ENCODE measurements at places on chromosomes 5 and 9.

- no peak for DNase-seq
Observed at GRCh38 chr5:83731638-83732037, 11.0 kb upstream of the HAPLN1 start.

- no peak for DNase-seq
Observed at GRCh38 chr5:33840927-33841547, 50.8 kb downstream of the ADAMTS12 start.

GRCh38 chr5:80963966-80964481 is 3.9 kb downstream of the RASGRF2 start:
- no peak for DNase-seq

DNA sequence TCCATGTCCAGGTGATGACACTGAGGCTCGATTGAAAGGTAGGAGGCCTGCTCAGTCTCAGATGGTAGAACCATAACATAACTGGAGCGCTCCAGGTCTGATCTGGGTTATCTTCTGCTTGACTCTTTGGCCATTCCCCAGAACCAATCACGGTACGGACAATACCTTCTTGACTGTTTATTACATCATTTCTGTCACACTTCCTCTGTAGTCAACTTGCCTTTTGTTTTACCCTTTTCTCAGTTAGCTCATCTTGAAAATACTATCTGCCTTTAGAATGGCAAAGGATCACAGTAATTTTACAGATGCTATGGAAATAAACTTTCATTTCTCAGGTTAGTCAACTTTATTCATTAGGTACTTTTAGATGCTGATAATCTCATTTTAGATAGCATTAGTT is 22.4 kb downstream of the GLRA1 start:
- DNase-seq: no peak

DNA sequence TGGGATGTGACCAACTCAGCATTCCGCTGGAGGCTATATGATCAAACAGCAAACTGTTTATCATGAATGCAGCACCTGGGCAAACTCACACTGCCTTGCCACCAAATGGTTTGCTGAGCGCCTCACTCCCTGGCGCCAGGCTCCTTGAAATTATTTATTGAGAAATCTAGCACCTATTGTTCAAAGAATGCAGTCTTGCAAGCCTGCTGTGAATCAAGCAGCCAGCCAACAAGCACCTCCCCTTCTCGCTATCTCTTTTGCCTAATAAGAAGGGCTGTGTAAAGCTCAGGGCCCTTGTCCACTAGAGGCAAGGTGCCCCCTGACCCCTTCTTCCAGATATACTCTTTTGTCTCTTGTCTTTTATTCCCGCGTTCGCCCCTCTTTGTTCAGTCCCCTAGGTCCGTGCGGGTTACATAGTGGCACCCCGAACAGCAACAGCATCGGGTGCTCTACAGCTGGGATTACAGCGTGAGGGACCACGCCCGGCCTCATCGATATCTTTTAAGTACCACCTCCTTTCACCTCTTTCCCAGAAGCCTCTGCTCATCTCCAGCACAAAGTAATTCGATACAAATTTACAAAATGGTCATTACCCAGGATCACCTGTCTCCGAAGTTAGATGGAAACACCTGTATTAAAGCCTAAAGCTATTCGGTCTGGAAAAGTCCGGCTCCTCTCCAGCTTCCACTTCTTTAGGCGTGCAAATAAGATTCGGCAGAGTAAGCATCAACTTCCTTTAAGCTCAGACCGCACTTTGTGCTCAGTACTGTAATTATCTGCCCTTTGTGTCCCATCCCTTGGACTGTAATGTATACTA is 896 bp downstream of the RIGI start:
- DNase-seq: no peak

- DNase-seq: no peak
Observed at GRCh38 chr9:23258569-23258968, 567.5 kb downstream of the ELAVL2 start.

DNA sequence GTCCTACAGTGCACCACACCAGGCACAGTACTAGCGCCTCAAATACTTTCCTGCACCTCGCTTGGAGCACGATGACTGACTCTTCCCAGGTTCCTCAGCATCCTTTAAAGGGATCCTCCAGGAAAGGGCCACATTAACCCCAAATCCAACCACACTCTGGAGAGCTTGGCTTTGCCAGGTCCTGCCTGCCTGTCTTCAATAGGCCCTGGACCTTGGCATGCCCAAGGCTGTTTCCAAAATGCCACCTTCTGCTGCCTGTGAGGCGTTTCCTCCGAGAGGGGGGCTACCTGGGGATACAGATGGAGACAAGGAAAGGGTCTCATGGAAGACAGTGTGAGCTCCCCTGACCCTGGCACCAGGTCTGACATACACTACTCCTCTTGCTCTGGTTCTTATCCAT is 169.9 kb downstream of the DAB2IP start:
- DNase-seq: no peak

GRCh38 chr5:2738156-2738699 is 13.2 kb downstream of the IRX2 start:
- no peak for DNase-seq

DNA sequence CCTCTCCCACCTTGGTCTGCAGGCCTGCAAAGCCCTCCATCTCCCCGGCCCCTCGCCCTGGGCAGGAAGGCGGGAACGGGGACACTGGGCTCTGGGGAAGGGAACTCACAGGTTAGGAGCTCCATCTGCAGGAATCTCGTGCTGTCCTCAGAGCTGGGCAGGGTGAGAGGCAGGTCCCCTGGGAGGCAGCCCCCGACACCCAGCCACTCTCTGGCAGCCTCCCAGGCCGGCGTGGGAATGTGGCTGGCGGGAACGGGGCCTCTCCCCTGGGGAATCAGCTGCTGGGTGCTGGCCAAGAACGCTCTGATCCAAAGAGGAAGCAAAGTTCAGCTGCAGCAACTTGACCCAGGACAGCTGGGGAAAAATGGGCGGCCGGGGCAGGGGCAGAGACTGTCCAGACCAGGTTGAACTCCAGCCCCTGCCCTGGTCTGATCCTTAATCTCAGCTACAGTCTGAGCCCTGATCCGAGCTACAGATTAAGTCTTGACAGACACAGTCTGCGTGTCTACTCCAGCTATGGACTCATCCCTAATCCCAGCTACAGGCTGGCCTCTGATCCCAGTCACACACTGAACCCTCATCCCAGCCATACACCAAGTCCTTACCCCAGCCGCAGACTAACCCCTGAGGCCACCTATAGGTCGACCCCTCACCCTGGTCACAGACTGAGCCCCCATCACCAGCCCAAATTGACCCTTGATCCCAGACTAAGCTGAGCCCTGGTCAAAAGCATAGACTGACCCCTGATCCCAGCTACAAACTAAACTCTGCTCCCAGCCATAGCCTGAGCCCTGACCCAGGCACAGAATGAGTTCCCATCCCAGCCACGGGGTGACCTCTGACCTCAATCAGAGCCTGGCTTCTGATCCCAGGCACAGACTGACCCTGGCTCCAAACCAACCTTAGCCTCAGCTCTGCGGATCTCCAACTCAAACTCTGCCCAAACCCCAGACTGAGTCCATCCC is 37.3 kb upstream of the EGFL7 start:
- no peak for DNase-seq

GRCh38 chr5:10045376-10045775 is 204.3 kb downstream of the ATPSCKMT start:
- DNase-seq: no peak

DNA sequence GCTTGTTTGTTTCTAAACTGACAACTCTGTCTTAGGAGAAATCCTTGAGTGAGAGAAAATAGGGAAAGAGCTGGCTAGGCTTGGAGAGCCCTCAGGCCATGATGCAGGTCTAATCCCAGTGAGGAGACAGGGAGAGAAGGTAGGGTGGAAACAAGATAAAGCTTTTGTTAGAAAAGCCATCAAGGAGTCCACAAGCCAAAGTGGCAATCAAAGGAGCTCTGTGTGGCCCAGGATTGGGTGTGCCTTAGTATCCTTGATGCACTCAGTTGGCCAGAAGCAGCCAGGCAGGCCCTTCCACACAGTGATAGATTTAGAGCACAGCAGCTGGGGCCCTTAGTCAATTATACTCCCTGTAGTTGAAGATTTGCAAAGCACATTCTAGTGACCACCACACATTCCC is 73.9 kb downstream of the ALDH7A1 start:
- no peak for DNase-seq

DNA sequence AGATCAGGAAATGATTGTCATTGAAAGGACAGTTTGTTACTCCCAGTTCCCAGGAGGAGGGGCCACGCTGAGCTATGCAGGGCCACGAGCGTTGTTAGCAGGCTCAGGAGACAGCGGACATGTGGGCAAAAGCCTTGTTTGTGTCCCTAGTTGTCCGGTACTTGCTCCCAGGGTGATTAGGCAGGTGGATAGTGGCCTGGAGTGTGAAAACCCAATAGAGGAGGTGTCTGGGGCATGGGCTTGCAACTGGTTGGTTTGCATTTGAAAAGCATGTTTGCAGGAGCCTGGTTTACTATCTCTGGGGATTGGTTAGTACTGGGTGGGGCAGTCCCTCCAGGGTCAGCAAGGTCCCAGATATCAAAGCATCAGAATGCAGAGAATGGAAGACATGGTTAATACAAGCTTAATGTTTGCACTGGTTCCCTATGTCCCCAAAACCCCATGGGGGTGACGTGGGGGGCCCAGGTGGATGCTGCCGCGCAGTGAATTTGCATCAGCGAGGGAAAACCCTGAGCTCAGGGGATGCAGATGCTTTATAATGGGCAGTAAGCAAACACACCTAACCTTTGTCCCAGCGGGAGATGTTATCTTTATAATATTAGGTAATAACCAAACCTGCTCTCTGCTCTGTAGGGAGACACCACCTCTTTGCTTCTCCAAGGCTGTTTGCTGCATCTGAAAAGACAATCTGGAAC is 39.7 kb downstream of the ROPN1L start:
- DNase-seq: no peak

DNA sequence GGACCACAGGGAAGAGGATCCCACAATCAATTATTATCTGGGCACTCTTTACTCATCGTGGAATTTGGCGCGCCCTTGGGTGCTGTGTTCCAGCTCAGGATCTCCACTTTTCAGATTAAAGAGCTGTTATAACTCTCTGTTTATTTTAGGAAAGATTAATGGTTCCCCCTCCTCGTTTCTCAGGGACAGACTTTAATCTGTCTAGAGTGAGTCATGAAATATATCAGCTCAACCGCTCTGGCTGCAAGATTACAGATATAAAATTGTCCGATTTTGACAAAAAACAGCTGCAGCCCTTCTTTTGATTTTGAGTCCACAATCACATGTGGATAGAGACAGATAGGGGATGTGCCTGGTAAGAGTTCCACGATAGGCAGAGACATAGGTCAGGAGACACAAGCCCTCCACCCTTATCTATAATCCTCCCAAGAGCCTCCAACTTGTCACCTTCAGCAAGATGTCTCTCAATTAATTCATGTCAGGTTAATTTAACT is 77.6 kb upstream of the ANKRD55 start:
- DNase-seq: no peak

DNA sequence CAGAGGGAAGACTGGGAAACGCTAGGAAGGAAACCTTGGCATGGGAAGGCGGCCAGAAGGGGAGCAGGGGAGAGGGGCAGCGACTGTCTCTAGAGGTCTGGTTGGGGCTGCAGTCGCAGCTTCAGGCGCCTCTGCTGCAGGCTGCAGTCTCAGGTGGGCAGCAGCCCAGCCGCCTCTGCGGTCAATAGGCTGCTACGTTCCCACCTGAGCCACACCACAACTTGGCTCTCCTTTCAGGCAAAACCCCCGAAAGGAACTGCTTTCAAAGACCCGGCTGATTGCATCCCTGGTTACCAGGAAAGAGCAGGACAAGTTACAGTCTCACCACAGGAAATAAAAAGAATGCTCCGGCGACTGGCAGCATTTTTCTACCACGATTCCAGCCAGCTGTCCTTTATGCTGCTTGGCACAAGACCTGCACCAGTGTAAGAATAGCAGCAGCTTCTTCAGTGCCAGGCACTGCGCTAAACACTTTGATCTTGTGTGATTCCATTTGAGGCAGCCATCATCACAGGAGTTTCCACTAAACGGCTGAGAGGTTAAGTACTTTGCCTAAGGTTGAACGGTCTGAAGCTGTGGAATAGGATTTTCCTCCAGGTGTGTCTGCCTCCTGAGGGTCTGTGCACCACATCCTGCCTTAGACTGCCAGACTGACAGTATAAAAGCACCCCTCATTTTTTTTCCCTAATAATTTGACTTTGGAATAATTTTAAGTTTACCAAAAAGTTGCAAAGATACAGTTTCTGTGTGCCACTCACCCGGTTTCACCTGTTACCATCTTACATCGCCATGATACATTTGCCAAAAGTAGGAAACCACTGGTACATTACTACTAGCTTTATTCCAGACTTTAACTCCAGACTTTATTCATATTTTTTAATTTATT is 7.5 kb downstream of the RPS14 start:
- no peak for DNase-seq

GRCh38 chr5:35046774-35047173 is 975 bp downstream of the AGXT2 start:
- DNase-seq: no peak

DNA sequence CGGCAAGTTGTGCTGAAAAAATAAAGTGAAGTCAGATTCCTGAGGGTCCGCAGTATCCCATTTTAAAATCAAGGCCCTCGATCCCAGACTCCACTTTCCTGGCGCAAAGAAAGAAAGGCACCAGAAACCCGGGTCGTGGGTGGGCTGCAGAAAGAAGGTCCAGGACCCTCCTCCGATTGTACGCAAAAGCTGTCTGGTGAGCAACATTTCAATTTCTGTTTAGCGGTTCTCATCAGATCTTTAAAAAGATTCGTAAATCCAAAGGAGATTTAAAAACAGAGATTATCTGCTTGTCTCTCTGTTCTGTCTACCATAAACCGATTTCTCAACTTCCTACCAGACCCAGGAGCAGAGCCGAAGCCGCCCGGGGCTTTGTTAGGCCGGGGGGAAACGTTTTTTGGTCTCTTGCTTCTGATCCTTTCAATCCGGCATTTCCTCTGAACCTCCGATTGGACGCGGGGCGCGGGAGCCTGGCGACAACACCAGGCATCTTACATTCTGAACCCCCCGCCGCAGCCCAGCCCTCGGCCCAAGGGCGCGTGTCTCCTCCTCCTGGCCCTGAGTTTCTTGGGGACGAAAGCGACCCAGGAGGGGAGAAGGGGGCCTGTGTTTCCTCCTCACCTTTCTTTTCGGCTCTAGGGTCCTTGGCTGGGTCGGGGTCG is 746 bp downstream of the NKX2-5 start:
- DNase-seq: no peak

- no peak for DNase-seq
Observed at GRCh38 chr9:135448663-135449100, 30.9 kb upstream of the PPP1R26 start.

GRCh38 chr5:157860898-157861890 is 2.2 kb upstream of the CLINT1 start:
- DNase-seq: no peak

GRCh38 chr5:157599565-157599964 is 24.0 kb upstream of the ADAM19 start:
- DNase-seq: no peak

Measured in NCI-H2081 treated with DMSO at 0.1 percent for 48 hours (cell line).